Hematopoietic multipotent progenitor cell (in vitro differentiated cells): ENCODE measurements at places on chromosomes 3 and 15. TPM values are rescaled to one million over a fixed set of nuclear protein-coding genes. Genes with fewer than 3 reads are reported as not detected.

TEX55 gene
- under 0.01 TPM for total RNA-seq

DNA sequence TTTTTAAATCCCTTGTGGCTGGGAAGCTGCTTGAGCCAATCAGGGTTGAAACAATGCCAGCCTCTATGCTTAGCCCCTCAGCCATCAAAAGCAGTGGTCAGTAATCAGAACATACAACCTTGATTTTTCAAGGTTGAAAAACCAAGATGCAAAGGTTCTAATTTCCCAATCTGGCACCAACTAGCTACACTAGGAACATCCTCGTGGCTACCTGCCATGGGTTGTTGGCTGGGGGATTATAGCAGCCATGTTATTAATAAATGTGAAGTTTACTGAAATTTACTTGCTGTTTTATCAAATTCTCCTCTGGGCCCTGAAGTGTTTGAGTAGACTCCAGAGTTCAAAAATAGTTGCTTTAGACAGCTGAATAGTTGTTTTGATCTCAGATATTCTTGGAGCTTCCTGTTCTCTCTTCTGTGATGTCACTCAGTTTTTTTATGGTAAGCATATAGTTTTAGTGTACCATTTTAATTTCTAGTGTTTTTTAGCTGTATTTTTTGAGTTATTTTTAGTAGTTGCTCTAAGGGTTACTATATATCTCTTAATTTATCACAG is 31.9 kb downstream of the PCCB start:
- DNase-seq, result no peak

TRIP4 gene
- total RNA-seq, result 4.8 TPM

- no peak for DNase-seq
Measured at GRCh38 chr3:46848271-46849044, 14.8 kb downstream of the MYL3 start.

DNA sequence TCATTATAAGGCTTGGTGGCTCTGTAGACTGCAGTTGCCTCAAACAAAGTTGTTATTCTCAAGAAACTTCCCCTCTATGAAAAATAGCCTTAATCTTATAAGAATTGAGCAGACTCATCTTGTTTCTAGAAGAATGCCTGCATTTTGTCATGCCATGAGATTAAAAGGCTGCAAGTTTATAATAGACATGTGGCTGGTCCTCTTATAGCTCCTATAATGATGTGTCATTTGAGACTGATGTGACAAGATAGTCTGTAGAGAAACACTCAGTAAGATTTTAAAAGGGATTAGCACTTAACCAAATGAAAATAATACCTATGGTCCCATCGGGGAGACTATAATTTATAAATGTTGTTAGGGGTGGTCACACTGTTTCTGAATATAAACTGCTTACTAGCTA is 312.5 kb downstream of the OXSM start:
- DNase-seq, result no peak

CACNA1D gene
- 0.81 TPM for total RNA-seq
